NCI-H2029 treated with DMSO at 0.1 percent for 48 hours (cell line): ENCODE measurements at places on chromosomes 6 and 20.

DNA sequence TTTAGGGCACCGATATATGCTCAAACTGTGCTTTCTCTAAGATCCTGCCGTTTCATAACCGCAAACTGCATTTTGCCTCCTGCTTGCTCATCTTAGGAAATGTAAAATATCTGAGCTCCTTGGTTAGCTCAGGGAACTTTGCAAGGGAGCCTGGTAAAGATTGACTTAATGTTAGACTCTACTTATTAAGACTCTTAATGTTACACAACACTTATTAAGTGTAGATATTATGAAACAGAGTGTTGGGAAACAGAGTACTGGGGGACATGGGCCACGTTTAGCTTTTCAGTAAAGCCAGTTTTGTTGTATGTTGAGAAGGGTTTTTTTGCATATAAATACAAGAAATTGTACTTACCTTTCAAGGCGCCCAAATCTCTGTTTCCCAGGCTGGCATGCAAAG lies 1.9 kb downstream of the LTV1 start:
- DNase-seq: no peak

DNA sequence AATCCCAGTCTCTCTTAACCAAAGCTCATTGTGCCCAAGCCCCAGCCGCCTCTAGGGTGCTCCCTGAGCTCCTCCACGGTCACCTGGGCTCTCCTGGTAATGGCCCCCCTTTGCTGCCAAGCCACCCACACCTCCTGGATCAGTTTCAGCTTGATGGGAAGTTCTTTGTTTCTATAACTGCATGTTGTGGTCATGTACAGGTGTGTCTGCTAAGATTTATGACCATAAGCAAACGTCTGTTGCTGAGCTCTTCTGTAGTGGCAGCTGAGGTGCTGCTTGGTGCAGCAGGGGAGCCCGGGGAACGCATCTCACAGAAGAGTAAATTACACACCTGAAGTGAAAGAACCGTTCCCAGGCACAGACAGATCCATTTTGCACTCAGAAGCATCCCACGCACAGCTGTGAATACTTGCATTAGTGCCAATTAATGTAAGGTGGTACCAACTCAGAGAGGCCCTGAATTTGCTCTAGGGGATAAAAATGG lies 194.6 kb upstream of the ARID1B start:
- peak; percentile 84 for DNase-seq

- DNase-seq: no peak
Measured at GRCh38 chr6:90288404-90288803, 8.2 kb downstream of the BACH2 start.

- DNase-seq: no peak
Measured at GRCh38 chr6:145735356-145736165, at the start of gene EPM2A. Gene EPM2A (minus strand): TSS chr6:145735520. CDS start chr6:145735498, 22 bp downstream.

GRCh38 chr20:13262671-13263360 lies 41.7 kb downstream of the ISM1 start:
- DNase-seq: no peak

GRCh38 chr6:15501826-15502445 lies 160.9 kb downstream of the DTNBP1 start:
- DNase-seq: no peak

- DNase-seq: no peak
Measured at GRCh38 chr6:149130508-149130907, 187.0 kb upstream of the TAB2 start.

GRCh38 chr6:118122161-118122725 lies 215.2 kb downstream of the SLC35F1 start:
- DNase-seq: no peak

DNA sequence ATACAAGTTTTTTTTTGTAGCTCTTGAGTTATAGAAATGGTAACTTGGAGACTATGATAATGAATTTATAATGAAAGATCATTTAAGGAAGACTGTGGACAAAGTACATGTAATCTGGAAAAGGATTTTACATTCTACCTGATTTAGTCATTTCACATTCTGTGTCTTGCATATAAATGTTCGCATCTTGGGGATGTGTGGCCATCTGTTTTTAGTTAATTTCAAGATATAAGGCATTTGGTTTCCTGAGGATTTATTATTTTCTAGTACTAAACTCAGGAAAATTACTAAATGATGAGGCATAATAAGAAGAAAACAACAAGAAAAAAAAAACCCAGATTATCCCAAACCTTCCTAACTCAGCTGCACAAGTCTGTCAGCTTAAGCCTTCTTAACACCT lies 112.7 kb upstream of the PRL start:
- no peak for DNase-seq

- no peak for DNase-seq
Measured at GRCh38 chr6:44508646-44509045, 121.1 kb downstream of the CDC5L start.

DNA sequence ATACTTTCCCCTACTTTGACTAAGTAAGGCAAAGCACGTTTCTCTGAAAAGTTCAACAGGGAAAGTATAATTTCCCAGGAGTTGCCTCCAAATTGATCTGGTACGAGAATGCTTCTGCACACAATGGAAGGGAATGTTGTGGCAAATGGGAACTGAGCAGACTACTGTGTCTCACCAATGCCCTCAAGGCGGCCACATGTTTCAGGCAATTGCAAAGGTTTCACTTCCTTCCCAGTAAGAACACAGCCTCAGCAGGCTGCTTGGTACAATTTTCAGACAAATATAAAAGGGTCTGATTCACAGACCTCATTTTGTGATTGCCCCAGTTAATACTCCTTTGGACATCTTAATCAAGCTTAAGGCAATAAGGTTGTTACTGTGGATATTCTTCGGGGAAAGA lies 71.2 kb downstream of the KIAA0319 start:
- no peak for DNase-seq

DNA sequence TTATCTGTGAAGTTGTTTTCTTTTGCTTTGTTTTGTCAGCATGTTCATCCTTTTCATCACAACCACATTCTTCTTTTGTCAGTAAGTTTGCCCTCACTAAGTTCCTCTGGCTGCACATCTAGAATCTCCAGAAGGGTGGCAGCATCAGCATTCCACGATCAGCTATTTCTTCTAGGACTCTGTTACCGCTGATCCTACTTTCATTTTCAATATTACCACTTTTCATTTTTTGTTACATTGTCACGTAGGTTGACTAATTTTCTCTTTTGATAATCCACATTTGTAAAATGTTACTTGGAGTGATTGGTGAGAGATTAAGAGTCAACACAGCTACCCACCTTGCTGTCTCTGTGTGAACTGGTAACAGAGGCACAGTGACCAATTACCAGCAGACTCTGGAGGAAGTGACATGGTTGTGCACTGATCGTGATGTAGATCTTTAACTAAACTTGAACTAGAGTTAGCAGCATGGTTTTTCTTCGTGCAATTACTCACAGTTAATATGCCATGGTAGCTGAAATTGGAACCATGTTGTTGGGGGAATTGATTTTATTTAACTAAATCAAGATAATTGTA lies 307.9 kb upstream of the SLC35B3 start:
- peak; percentile 35 for DNase-seq

- no peak for DNase-seq
Measured at GRCh38 chr6:19478273-19478672, 358.9 kb upstream of the ID4 start.

DNA sequence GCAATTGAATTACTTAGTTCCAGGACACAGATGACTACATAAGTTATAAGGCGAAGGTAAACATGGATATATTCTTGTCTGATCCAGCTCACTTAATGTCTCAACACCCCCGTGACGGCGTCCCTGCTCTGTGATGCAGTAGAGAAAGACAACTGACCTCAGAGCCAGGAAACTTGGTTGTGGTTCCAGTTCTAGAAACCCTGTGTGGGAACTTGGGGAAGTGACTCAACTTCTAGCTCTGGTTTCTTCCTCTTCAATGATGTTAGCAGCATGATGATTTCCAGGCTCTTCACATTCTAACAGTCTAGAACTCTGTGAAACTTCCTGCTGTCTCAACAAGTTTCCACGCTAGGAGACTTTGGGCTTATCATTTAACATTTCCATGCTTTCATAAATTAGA lies 18.4 kb downstream of the LAMA4 start:
- no peak for DNase-seq

- no peak for DNase-seq
Measured at GRCh38 chr6:132795461-132795860, 3.0 kb downstream of the SLC18B1 start.

DNA sequence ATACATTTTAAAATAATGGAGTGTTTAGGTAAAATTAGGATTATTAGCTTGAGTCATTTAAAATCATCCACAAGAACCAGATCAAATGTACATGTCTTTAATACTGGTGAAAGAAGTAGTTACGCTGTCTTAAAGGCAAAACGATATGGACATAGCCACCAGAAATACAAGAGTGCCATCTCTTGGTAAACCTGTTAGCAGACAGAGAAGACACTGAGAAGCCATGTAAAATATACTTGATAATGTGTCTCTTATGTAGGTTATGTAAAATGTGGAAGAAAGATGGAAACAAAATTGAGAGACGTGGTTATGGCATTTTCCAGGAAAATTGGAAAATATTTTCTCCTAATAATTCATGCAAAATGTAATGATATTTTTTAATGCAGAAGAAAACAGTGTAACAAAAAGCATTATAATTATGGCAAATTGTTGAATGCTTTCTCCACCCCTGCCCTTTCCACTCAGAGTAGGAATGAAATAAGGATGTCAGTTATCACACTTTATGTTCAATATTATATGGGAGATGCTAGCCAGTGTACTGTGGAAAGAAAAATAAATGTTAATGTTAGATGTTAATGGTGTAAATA lies 12.2 kb upstream of the SLC17A2 start:
- DNase-seq: peak; percentile 8

- DNase-seq: no peak
Measured at GRCh38 chr6:150579611-150580010, 20.1 kb upstream of the PLEKHG1 start.

DNA sequence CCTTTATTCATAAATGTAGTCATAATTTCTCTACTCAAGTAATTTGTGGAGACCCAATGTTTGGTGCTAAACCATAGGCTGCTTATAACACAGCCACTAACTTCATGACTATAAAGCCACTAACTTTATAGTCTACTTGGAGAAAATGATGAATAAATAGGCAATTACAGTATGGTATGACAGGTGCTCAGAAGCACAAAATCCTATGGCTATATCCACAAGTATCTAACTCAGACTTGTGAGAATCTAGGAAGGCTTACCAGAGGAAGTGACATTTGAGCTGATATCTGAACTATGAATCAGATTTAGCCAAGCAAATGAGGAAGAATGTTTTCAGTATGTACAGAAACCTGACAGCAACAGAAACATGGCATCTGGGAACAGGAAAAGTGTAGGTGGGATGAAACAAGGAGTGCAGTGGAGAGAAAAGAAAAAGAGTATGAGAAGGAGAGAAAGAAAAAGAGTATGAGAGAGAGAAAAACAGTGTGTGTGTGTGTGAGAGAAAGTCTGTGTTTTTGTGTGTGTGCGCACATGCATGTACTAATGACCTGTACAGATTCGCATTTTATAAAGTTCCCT lies 59.9 kb downstream of the REV3L start:
- no peak for DNase-seq

DNA sequence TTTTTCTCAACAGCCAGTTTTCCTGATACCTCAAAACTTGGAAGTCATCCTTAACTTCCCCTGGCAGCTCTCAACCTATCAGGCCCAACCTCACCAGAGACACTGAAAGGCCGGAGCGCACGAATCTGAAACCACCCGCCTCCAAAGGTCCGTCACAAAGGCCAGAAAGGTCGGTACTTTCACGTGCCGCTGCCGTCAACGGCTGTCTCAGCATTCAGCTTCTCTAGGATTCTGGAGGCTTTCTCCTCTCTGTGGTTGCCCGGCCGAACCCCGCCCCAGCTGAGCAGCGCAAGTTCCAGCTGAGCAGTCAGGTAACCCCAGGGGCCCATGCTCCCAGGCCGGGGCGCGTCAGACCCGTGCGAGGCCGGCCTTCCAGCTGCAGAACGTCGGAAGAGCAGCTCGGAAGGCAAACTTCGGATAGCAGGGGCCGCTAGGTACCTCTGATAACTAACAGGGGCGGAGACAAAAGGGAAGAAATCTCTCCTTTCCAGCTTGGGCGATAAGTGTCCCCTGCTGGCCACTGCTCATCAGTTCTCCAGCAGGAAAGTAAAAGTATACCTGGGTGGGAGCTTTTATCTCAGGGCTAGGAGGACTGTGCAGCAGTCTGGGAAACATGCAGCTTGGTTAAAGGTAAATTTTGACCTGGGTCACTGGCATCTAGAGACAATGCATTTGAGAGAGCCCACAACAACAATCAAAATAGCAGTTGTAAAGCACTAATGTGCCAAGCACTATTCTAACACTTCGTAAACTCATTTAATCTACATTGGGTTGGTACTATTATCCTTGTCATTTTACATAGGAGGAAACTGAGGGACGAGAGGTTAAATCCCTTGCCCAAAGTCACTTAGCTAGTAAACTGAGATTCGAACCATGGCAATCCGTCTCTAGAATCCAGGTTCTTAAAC lies 16.1 kb downstream of the ZSCAN12 start:
- peak; percentile 44 for DNase-seq

GRCh38 chr6:125986301-125987025 lies at the start of gene TRMT11:
Gene TRMT11 (plus strand): TSS chr6:125986540. CDS start chr6:125986551, 11 bp downstream.
- DNase-seq: peak; percentile 96

- DNase-seq: no peak
Measured at GRCh38 chr6:14079971-14080370, 37.6 kb upstream of the CD83 start.

- no peak for DNase-seq
Measured at GRCh38 chr6:143135797-143136561, 75.3 kb downstream of the AIG1 start.

- no peak for DNase-seq
Measured at GRCh38 chr6:103784117-103784516, 1075.6 kb downstream of the HACE1 start.

GRCh38 chr20:37841389-37841788 lies 61.5 kb upstream of the VSTM2L start:
- no peak for DNase-seq
